ENCODE measurements at places on chromosomes 5 and 9. TPM values are rescaled to one million over a fixed set of nuclear protein-coding genes. Genes with fewer than 3 reads are reported as not detected.

GRCh38 chr9:135040892-135041291 is 46.6 kb upstream of the OLFM1 start:
- DNase-seq: no peak

- DNase-seq: no peak
These were observed 20.3 kb upstream of the TMEM174 start for GRCh38 chr5:73152411-73153388.

- no peak for DNase-seq
These were observed 42.5 kb upstream of the SPATA31E1 start for GRCh38 chr9:87840134-87840533.

GRCh38 chr5:181204826-181205760 is at the start of gene TRIM7:
TRIM7 (minus strand) TSS chr5:181205196; CDS start chr5:181205110, 86 bp downstream.
- no peak for DNase-seq

GRCh38 chr5:110514030-110514429 is 212.4 kb downstream of the TMEM232 start:
- DNase-seq: no peak

GRCh38 chr5:113142186-113142585 is 165.6 kb downstream of the DCP2 start:
- DNase-seq: no peak

- DNase-seq: no peak
These were observed at the start of gene SEPTIN8 for GRCh38 chr5:132777209-132778069. SEPTIN8 (minus strand) TSS chr5:132777239; CDS start chr5:132777137, 102 bp downstream.

GRCh38 chr9:134396825-134397224 is 70.6 kb downstream of the RXRA start:
- DNase-seq: no peak

The TSSK1B gene
- not detected for total RNA-seq

The FOXD4L3 gene
- not detected for total RNA-seq

The TXNDC15 gene
- total RNA-seq: 48.1 TPM

The EGFLAM gene
- 0.17 TPM for total RNA-seq

The GDA gene
- 1.2 TPM for total RNA-seq

The SLC1A1 gene
- 32.1 TPM for total RNA-seq

All from epithelial cell of proximal tubule (primary cell).